ENCODE measurements at places on chromosomes 13 and 19.

DNA sequence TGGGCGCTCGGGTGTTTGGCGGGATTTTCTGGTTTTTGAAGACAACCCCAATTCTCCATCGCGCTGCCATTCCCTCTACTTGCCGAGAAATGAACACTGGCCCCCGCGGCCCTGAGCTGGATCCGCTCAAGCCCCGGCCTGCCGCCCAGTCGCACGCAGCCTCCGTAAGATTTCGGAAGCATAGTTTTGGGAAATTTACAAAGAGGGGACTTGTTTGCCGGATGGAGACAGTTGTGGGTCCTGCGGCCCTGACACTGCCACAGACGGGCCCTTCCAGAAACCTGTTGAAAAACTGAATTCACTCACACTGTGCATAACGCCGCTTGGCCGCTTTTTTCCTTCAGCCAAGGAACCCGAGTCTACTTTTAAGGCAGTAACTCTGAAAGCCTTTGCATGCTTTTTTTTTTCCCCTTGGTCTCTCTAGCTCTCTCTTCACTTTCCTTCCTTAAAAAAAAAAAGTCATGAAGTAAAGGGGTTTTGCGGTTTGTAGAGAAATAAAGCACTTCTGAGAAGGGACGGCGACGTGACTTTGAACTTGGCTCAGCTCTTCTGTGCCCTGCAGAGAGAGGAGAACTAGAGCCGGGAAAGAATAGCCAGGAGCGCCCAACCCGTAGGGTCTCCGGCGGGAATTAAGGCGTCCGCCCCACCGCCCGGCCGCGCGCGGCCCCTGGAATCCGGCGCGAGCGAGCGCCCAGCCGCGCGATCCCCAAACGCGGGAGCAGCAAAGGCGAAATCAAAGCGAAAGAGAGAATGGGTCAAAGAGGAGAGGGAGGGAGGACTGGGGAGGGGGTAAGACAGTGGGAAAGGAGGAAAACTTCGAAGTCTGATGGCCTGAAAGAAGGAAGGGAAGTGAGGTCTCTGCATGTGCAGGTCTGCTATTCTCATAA, 3.4 kb upstream of the ZIC2 start:
- no peak for DNase-seq

- peak; percentile 71 for DNase-seq
Measured at GRCh38 chr13:42420304-42420703, 148.4 kb downstream of the AKAP11 start.

- DNase-seq = no peak
Measured at GRCh38 chr13:85040215-85040614, 759.0 kb downstream of the SLITRK6 start.

DNA sequence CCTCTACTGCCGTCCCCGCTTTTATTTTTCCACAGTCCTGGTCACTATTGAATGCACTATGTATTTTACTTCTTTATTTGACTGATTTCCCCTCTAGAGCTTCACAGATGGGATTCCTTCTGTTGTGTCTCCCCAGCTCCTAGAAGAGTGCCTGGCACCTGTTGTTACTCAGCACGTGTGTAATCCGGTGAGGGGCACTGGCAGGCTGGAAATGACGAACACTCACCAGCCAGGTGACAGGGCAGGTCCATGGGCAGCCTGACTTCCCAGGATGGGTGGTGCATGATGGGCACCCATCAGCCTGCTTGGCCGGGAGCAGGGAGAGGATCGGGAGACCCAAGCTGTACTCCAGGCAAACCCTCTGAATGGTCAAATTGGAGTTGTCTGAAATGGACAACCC, 67.2 kb downstream of the CEBPG start:
- no peak for DNase-seq

DNA sequence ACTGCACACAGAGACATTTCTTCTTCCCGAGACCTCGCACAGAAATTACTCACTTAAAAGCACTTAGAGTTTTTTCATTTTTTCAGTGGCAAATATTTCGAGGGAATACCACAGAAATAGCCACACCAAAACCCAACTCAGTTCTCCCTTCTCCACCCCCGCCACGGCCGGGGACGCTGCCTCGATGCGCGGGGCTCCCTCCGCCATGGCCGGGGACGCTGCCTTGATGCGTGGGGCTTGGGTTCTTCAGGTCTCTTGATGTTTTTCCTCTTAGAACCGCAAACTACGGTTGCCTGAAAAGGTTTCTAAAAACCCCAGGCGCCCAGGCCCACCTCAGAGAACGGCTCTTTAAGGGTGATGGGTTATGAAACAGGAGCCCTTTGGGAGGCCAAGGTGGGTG, 71.4 kb downstream of the RASA3 start:
- no peak for DNase-seq

GRCh38 chr13:28488376-28489005, 6.4 kb downstream of the FLT1 start:
- DNase-seq = no peak

DNA sequence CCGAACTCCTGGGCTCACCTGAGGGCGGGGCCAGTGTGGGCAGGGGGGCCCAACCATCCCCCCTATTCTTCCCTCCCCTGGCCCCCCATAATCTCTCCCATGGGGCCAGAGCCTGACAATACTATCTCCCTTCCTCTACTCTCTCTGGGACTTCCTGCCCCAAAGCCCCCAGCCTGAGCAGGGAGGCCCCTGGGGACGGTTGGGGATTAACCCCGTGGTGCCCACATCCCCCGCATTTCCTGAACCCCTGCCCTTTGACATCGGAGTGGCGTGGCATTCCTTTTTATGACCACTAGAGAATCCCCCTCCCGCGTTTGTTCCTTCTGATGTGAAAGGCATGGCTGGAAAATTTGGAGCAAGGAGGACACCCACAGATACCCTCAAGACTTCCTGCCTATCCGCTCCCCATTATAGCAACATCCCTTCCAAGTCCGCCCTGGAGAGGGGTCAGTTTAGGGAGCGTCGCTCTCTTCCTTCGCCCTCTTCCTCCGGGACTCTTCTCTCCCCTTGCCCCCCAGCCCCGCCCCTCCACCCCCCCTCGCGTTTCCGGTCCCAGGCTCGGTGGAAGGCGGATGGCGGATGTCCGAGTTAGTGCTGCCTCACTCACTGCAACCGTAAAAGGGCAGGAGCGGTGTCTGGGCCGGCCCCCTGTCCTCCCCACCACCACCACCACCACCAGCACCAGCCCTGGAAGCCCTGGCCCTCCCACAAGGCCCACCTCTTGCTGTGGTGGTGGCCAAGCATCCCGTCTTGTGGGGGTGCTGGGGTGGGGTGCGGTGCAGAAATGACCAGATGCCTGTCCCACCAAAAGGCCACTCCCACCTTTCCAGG, 1.8 kb downstream of the VASP start:
- peak; percentile 68 for DNase-seq

DNA sequence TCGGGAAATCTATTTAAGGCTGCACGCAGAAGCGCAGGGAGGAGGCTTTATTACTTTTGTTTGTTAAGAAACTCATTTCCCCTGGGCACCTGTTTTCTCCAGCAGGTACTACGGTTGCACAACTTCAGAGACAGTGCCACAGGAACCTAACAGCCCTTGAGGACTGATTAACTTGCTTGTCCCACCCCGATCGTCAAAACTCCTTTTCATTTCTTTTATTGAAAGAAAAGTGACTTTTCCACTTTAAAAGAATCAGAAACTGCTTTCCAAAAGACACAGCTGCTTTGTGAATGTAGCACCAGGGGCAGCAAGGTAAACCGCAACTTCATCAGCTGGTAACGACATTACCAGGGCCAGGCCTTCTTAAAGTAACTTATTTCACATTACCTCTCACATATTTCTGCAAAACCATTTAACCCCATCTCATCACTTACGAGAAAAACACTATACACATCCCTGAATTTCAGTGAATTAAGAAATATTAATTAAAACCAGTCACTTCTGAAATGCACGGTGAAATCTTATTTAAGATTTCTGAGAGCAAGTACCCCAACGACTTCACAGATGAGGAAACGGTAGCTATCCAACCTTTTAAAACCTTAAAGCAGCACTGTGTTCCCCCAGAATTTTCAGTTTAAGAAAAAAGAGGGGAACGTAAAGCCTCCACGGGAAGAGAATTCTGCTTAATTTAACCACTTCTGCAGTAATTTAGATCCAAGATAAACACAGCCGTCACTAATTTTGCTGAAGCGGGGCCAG, 1.4 kb downstream of the ANKRD10 start:
- no peak for DNase-seq

DNA sequence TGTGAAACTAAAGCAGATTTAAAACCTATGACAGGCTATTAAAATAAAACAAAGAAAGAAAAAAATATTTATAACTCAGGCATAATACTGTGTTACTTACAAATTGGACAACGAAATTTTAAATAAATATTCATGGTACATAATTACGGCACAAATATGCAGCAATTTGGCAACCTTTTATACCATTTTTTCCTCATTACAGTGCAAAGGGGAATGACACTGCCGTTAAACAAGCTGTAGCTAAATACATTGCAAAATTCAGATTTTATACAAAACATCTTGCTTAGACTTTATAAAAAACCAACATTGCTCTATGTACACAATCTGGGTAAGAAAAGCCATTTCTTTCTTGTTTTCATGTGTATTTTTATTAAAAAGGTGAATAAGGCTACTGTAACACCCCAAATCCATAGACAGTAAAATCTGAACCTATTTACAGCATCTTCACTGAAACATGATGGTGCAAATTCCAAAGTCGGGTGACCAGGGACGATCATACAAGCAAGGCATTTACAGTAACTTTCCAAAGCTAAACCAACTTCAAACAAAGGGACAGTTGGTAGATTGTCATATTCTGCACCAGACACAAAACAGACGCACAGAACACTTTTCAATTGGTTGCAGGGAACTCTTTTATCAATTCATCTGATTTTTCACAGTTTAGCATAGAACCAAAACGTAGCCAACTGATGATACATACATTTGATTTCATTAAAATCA, 45.5 kb downstream of the EFNB2 start:
- DNase-seq = no peak

- no peak for DNase-seq
Measured at GRCh38 chr19:12230751-12231733, 63.6 kb downstream of the ZNF44 start.

DNA sequence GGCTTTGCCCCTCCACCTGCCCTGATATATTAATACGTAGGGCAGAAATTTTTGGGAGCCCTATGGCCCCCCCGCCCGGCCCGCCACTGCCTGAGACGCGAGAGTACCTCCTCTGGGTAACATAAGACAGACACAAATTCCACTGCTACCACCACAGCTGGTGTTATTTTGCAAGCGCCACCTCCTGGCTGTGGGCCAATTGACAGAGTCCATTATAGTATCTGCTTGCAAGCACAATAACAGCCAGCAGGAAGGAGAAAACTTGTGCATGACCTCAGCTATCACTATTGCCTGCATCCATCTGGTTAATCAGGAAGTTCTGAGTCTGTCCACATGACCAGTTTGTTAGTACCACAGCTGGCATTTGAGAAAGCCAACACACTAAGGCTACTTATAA, 25.3 kb upstream of the OR10H2 start:
- DNase-seq = peak; percentile 13

- no peak for DNase-seq
Measured at GRCh38 chr19:6056282-6056741, 54.0 kb downstream of the RFX2 start.

GRCh38 chr19:51593969-51594773, 23.1 kb downstream of the ZNF175 start:
- DNase-seq = peak; percentile 96

- DNase-seq = no peak
Measured at GRCh38 chr19:55141696-55142095, 7.3 kb downstream of the TNNT1 start.

GRCh38 chr19:2790194-2790556, 4.9 kb downstream of the THOP1 start:
- no peak for DNase-seq

GRCh38 chr13:74264333-74264732, 130.1 kb upstream of the KLF12 start:
- DNase-seq = no peak
